Placental epithelial cell (primary cell): ENCODE measurements at places on chromosomes 16 and 17. TPM values are rescaled to one million over a fixed set of nuclear protein-coding genes. Genes with fewer than 3 reads are reported as not detected.

CEMP1 gene
- total RNA-seq: 0.33 and 0.79 TPM in 2 replicates

DUS1L gene
- 54.2 and 70.5 TPM in 2 replicates for total RNA-seq

DHRS7C gene
- total RNA-seq: not detected in 2 replicates

MT1B gene
- total RNA-seq: not detected in 2 replicates

VPS35L gene
- total RNA-seq: 57.8 and 71.8 TPM in 2 replicates

SSTR5 gene
- total RNA-seq: not detected in 2 replicates

TOP3A gene
- 29.1 and 42.1 TPM in 2 replicates for total RNA-seq

TTLL6 gene
- total RNA-seq: not detected in 2 replicates

TMEM238L gene
- total RNA-seq: not detected in 2 replicates

APOBR gene
- under 0.01 TPM in 1 of 2 replicates, not detected in the other for total RNA-seq

SLC6A2 gene
- under 0.01 TPM in 1 of 2 replicates, not detected in the other for total RNA-seq

TBC1D3I gene
- under 0.01 TPM in 1 of 2 replicates, not detected in the other for total RNA-seq

MYH4 gene
- total RNA-seq: not detected in 2 replicates

USP43 gene
- total RNA-seq: 0.79 and 2.3 TPM in 2 replicates

CDH1 gene
- total RNA-seq: 4.3 and 64.7 TPM in 2 replicates

AURKB gene
- total RNA-seq: 7.7 and 15.7 TPM in 2 replicates

CD300LF gene
- total RNA-seq: not detected in 2 replicates

OTOP3 gene
- not detected in 2 replicates for total RNA-seq

SHISA9 gene
- total RNA-seq: under 0.01 and 1.8 TPM in 2 replicates

TAOK1 gene
- 38.5 and 44.5 TPM in 2 replicates for total RNA-seq

TNFSF12 gene
- 3.4 and 3.5 TPM in 2 replicates for total RNA-seq

TMEM11 gene
- 11.4 and 20.9 TPM in 2 replicates for total RNA-seq
